Inflammatory macrophage (primary cell): ENCODE measurements at places on chromosomes 12 and 14.

- no peak for DNase-seq
Measured at GRCh38 chr14:28163897-28164296, 602.7 kb upstream of the FOXG1 start.

DNA sequence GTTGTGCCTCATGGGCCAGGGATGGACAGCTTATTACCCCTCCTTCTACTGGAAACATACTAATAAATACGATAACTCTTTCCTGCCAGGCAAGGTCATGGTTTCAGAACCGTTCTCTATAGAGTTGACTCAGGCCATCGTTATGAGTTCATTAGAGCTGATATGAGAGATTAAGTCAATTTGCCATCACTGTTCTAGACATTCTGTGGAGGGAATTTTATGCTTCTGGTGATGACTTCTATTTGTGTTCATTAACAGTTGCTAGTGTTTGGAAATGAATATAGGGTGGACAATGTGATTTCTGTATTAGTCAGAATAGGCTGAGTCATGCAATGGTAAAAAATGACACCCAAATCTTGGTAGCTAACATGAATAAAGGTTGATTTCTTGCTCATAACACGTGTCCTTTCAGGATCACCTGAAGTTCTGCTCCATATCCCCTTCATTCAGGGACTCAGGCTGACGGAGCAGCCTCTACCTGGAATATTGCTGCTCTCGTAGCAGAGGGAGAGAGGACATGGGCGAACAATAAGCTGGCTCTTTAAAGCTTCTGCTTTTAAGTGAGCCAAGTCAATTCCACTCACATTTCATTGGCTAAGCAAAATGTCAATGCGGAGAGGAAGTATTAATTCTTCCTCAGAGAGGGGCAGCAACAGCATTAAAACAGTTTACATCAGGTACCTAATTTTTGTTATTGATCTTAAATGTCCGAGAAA lies 18.5 kb upstream of the TBPL2 start:
- peak; percentile 56 for DNase-seq

- DNase-seq, result peak; percentile 42
Measured at GRCh38 chr12:12333407-12334366, 16.4 kb downstream of the MANSC1 start.

- no peak for DNase-seq
Measured at GRCh38 chr14:73324533-73324932, 87.2 kb downstream of the PAPLN start.

DNA sequence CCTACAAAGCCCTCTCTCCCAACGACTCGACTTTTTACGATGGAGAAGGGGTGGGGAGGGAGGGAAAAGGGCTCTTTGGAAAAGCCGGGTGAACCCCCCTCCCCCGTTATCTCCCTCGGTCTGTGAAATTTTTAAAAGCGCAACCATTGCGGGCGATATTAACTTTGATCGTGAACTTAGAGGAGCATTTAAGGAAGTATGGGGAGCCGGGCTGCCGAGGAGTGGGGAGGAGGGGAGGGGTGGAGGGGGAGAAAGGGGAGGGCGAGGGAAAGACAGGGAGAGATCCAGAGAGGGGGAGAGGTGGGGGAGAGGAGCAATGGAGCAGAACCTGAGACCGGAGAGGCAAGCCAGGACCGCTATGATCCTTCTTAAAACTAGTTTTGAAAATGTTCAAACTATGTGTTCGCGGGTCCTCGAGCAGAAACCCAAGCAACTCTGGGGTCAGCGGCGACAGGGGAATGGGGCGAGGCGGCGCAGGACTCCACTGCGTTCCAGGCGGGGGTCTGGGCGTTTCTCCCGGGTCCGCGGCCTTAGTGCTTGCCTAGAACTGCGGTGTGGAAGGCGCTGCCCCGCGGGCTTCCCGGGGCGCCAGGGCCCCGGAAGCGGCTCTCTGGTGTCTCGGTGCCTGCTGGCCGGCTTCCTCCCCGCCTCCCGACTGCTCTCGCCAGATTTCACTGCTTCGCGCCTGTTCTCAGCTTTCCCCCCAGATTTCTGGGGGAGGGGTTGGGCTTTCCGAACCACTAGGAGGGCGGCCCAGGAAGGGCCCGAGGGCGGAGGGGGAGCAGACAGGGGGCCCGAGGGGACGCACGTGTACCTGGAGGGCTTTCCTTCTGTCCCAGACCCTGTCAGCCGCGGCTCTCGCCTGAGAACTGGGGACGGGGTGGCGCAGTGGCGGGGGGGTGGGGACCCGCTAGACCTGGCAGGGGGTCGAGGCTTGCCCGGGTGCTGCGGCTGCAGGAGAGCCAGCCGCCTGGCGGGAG lies at the start of gene HOTAIR:
Gene HOTAIR (minus strand): TSS at position 871 of the 980 bp plus-strand sequence.
- DNase-seq, result no peak

DNA sequence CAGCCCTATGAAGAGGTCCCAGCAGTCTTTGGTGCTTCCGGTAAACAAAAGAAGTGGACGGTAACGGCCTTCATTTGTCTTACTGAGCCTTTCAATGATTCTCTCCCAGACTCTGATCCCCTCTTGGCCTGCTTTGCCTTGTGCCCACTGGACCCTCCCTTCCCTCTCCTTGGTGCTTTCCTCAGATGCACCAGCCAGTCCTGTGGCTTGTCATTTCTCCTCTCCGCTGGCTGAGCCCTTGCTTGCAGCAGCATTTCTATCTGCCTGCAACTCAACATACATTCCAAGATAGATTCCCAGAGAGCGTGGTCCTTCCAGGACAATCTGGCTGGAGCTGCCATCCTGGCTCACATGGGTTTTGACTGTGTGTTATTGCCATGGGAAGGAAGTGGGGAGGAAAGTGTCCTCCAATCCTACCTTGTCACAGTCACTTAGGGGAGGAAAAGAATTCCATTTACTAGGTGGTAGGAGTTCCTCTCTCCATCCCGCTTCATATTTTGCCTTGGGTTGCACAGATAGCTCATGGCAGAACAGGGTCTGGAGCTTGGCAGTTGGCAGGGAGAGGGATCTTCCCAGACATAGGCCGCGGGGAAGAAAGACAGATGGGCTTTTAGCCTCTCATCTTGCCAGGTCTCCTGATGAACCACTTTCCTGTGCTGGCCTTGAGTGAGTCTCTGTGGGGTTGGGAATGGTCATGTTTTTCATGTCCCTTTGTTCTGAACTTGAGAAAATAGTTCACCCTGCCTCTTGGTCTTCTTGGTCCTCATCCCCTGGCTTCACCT lies 92.8 kb upstream of the KCNA1 start:
- DNase-seq, result no peak

DNA sequence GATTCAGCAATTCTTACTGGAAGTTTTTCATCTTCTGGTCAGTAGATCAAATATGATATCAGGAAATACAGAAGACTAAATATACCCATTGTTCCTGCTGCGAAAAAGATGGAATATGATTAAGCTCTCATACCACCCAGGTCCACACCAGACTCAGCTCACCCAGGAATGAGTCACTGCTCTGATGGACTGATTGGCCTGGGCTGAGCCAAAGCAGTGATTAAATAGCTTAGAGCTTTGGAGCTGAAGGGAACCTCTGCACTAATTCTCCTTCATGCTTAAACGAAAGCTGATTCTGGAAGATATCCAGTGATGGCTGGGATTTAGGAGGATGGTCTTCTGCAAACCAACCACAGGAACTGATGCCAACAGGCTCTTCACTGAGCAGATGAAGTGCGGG lies 62.0 kb upstream of the SYT1 start:
- DNase-seq, result no peak

- no peak for DNase-seq
Measured at GRCh38 chr14:74404435-74404834, 21.6 kb downstream of the SYNDIG1L start.

DNA sequence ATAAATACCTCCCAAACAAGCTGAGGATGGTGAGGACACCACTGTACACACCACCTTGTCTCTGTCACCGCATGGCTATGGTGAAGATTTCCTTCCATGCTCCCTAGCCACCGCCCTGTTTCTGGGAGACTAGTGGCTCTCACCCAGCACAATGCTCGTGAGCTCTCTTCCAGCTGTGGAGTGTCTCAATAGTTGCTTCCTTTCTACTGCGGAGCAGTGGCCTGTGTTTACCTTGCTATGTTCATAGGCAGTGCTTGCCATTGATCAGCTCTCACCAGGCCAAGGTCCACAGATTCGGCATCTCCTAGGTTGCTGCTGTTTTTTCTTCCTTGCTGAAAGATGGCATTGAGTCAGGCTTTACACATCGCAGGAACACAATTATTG lies 313.6 kb upstream of the RTL1 start:
- DNase-seq, result no peak
